Thyroid gland (tissue), 4 donors: ENCODE measurements at places on chromosomes 1 and 21.
A peak's percentile ranks its signal among the peaks of the same experiment; 100 is the strongest.

DNA sequence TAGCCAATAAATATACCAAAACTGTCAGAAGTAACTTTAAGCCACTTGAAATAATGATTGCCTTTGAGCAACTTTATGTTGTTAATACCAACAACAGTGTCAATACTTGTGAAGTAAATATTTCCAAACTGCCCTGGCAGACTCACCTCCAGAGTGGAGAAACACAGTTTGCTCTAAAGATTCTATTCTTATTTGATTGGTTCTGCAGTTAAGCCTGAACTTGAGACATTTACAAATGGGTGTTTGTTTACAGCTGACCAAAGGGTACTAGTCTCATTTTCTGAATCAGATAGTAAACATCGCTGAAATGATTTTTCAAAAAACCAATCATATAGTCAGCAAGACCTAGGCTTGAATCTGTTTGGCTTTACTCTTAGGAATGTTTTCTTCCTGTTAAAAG is 1.3 kb upstream of the MYOC start:
- no peak overlapping the region for H3K27ac ChIP-seq
- H3K27me3 ChIP-seq: no peaks in the 10 kb centered on the region
- DNase-seq: no peak

DNA sequence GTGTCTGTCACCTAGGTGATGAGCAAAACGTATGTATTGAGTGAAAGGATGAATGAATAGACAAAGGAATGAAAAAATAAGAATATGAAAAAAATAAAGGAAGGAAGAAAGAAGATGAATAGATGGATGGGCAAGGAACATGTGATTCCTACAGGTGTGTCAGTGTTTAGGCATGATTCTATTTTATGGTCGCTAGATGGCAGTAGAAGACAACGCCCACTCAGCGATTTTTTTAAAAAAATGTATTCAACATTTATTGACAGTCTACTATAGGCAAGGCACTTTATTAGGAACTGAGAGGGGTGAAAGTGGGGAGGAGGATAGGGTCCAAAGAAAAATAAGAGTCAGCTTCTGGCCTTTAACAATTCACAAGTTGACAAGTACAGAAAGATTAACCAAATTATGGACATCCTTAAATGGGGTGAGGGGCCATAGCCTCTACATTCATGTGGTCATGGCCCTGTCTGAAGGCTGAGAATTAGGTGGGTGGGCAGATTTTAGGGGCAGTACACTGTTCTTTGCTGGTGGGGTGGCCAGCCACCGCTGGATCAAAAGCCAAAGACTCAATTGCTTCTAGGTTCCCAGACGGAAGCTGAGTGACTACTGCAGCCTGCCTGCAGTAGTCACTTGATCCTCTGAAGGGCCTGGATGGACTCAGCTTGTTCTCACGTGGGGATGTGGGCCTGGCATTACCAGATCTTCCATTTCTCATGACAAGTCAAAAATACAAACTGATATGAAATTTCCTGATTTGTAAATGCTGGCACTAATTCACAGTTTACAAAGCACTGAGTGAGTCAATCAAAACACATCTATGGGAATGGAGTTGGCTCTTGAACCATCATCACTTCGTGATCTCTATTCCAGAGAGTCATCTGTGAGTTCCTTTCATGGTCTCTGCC is 83.9 kb downstream of the FASLG start:
- DNase-seq: no peak
- no peaks in the 10 kb centered on the region for H3K36me3 ChIP-seq
- H3K27me3 ChIP-seq: no peaks in the 10 kb centered on the region

DNA sequence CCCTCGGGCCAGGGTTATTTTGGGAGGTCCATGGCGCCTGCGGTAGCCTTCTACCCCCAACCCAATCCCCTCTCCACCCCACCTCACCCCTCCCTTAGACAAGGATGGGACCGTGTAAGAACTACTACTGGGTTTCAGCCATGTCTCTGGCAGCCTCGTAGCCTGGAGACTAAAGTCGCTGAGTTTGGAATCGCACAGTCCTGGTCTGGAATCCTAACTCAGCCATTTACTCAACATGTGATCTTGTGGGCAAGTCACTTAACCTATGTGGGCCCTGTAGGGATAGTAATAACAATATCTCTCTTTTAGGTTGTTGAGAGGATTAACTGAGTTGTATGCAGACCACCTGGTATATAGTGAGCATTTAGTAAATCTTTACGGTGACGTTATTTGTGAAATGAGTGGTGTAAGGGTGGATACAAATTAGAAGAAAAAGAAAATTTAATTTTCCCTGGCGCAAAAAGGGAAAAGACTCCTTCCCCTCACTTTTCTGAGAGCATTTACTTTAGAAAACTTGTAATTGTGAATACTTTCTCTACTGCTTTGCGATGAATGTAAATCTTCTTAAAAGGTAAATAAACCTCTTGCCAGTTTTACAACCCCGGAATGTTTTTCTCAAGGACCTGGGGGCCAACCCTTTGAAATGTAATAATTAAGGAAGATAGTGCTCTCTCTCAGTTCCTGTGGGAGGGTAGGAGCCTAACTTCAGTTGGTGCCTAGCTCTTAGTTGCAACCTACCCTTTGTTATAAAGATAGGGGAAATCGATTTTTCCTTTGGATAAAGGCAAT is 615 bp upstream of the MRPS15 start:
- H3K4me1 ChIP-seq: peaks cover 21% of the 10 kb centered on the region
- H3K27me3 ChIP-seq: no peaks in the 10 kb centered on the region
- H3K27ac ChIP-seq: peak overlapping the region; percentile 79
- peak overlapping the region; percentile 24 for H3K4me3 ChIP-seq

- H3K4me3 ChIP-seq: peak overlapping the region; percentile 67
- peaks cover 44% of the 10 kb centered on the region for H3K4me1 ChIP-seq
- H3K27me3 ChIP-seq: no peaks in the 10 kb centered on the region
- H3K27ac ChIP-seq: peak overlapping the region; percentile 97
Measured at GRCh38 chr1:15849775-15850324, 2.3 kb downstream of the SPEN start.

DNA sequence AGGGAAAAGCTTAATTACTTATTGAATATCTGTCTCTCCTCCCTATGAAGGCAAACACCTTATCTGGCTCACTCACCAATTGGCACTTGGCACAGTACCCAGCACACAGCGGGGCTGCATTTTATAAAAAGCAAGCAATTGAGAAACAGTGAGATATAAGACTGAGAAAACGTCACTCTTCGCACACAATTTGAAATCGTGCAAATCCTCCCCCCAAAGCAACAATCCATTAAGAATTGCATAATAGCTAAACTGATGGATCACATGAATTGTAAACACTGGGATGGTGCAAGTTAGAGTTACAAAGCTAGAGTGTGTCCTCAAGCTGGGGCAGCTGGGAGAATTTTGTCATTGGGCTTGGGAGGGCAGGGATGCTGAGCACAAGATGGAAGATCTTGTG is 27.1 kb downstream of the PRDX6 start:
- H3K4me1 ChIP-seq: peaks cover 20% of the 10 kb centered on the region
- H3K27ac ChIP-seq: no peak overlapping the region
- DNase-seq: no peak
- H3K4me3 ChIP-seq: no peak overlapping the region

GRCh38 chr1:153543736-153544135 is 1.9 kb downstream of the S100A4 start:
- no peaks in the 10 kb centered on the region for H3K36me3 ChIP-seq
- no peak for DNase-seq
- H3K4me1 ChIP-seq: peaks cover 94% of the 10 kb centered on the region
- H3K27me3 ChIP-seq: no peaks in the 10 kb centered on the region
- no peak overlapping the region for H3K4me3 ChIP-seq

GRCh38 chr21:31107871-31108270 is 69.6 kb upstream of the KRTAP19-8 start:
- no peak for DNase-seq
- no peaks in the 10 kb centered on the region for H3K4me1 ChIP-seq
- H3K4me3 ChIP-seq: no peak overlapping the region

- H3K27ac ChIP-seq: no peak overlapping the region
- no peak for DNase-seq
- no peak overlapping the region for H3K4me3 ChIP-seq
- H3K4me1 ChIP-seq: no peaks in the 10 kb centered on the region
- H3K36me3 ChIP-seq: no peaks in the 10 kb centered on the region
Measured at GRCh38 chr1:35619237-35620121, 21.8 kb downstream of the PSMB2 start.

DNA sequence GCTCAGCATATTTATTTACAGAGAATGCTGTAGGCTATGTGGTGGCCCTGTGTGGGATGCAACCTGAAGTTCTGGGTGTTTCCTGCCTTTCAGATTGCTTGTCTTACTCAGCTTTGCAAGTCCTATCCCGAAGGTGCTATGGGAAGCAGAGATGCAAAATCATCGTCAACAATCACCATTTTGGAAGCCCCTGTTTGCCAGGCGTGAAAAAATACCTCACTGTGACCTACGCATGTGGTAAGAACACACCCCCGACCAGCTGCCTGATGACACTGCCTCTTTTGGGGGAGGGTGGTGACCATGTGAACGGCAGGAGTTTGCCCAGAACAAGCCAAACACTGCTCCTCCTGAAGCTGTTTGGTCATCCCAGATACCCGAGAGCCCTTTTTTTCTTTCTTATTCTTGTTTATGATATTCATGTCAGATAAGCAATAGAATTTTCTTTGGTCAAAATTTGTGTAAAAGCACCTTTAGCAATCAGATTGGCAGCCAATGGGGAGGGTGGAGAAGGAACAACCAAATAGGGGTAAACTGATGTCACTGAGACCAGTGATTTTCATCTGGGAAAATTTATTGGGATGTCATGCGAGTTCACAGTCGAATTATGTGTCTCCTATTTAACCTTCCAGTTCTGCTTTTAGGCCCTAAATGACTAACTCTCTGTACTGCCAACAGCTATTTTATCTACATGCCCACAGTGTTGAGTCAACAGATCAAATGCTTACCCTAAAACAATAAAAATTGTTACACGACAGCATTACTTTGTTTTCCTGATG is 82.6 kb downstream of the EVA1C start:
- DNase-seq: no peak
- H3K36me3 ChIP-seq: no peaks in the 10 kb centered on the region
- no peaks in the 10 kb centered on the region for H3K27me3 ChIP-seq
- H3K27ac ChIP-seq: no peak overlapping the region
- peaks cover 11% of the 10 kb centered on the region for H3K4me1 ChIP-seq

DNA sequence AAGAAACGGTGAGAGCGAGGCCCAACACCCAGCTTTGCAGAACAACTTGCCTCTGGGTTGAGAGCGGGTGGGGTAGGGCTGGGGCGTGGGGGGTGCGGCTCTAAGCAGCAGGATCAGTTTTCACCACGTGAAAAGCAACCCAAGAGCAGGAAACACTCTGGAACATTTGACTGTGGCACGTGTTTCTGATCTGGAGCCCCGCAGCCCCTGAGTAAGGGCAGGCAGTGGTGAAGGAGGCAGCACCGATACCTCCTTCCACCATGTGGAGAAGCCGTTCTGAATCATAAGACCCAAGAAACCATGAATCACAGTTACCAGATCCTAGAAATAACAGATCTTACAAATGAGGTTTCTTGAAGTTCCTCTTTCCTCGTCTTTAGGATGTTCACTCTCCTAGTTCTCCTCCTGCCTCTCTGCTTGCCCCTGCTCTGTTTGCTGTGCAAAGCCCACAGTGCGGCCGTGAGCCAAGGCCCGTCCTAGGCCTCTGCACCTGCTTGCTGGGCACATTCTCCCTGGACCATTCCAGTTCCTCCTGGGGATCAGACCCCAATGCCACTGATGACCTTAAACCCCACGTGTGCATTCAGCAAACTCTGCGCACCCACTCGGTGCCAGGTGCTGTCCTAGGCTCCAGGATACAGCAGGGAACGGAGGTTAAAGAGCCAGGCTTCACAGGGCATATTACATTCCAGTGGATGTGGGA is 31.9 kb downstream of the SLC1A7 start:
- H3K4me1 ChIP-seq: peaks cover 3% of the 10 kb centered on the region
- H3K4me3 ChIP-seq: no peak overlapping the region
- no peak overlapping the region for H3K27ac ChIP-seq
- no peaks in the 10 kb centered on the region for H3K27me3 ChIP-seq

- no peaks in the 10 kb centered on the region for H3K4me1 ChIP-seq
- H3K27me3 ChIP-seq: no peaks in the 10 kb centered on the region
- H3K4me3 ChIP-seq: no peak overlapping the region
- DNase-seq: no peak
- no peaks in the 10 kb centered on the region for H3K36me3 ChIP-seq
Measured at GRCh38 chr21:45148316-45148990, 74.1 kb downstream of the ADARB1 start.

- no peaks in the 10 kb centered on the region for H3K36me3 ChIP-seq
- H3K4me3 ChIP-seq: no peak overlapping the region
- no peak for DNase-seq
Measured at GRCh38 chr1:113255038-113255719, 135.1 kb upstream of the MAGI3 start.

DNA sequence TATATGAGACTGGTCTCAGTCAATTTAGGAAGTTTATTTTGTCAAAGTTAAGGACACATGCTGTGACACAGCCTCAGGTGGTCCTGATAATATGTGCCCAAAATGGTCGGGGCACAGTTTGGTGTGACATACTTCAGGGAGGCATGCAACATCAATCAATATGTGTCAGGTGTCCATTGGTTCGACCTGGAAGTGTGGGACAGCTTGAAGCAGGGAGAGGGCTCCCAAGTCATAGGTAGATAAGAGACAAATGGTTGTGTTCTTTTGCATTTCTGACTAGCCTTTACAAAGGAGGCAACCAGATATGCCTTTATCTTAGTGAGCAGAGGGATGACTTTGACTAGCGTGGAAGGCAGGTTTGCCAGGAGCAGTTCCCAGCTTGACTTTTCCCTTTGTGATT is 4.5 kb upstream of the ERVH48-1 start:
- no peak for DNase-seq
- no peaks in the 10 kb centered on the region for H3K36me3 ChIP-seq
- H3K27ac ChIP-seq: no peak overlapping the region
- H3K27me3 ChIP-seq: no peaks in the 10 kb centered on the region
- peaks cover 3% of the 10 kb centered on the region for H3K4me1 ChIP-seq
- no peak overlapping the region for H3K4me3 ChIP-seq

DNA sequence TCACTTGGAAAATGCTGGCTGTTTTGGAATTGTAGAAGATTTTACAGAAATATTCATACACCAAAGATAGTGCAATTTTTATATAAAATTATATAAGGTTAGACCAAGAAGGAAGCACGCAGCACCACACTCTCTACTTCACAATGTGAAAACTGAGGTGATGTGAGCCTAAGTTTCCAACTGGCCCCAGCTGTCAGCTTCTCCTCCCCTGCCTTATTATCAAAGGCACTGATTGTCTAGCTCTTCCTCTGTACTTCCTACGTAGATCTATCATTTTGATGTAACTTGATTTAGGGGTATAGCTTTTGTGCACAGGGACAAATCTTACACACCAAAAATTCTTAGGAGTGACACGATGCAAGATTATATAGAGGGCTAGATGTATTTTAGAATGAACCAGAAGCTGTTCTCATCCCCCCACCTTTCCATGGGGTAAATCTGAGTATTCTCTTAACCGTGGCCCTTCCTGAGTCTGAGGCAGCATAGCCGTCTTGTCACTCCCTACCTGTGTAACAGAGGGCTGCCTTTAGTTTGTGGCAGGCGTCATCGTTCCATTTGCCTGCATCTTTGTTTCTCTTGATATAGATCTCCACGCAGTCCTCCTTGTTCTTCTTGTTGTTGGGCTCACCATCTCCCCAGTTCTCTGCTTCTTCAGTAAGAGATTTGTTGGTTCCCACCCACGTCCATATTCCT is 3.4 kb downstream of the SELL start:
- no peak overlapping the region for H3K4me3 ChIP-seq
- no peaks in the 10 kb centered on the region for H3K4me1 ChIP-seq
- no peak overlapping the region for H3K27ac ChIP-seq
- no peaks in the 10 kb centered on the region for H3K36me3 ChIP-seq

- no peaks in the 10 kb centered on the region for H3K36me3 ChIP-seq
- no peak overlapping the region for H3K4me3 ChIP-seq
- no peaks in the 10 kb centered on the region for H3K27me3 ChIP-seq
- no peak overlapping the region for H3K27ac ChIP-seq
- no peaks in the 10 kb centered on the region for H3K4me1 ChIP-seq
- no peak for DNase-seq
Measured at GRCh38 chr1:175075572-175076568, 8.2 kb downstream of the TNN start.
